ENCODE measurements at places on chromosomes 5 and 9. TPM values are rescaled to one million over a fixed set of nuclear protein-coding genes. Genes with fewer than 3 reads are reported as not detected.

The BAAT gene
- 0.13 TPM for total RNA-seq

The NPR3 gene
- total RNA-seq: 2.7 TPM

The LCN1 gene
- not detected for total RNA-seq

The TAF11L5 gene
- total RNA-seq: not detected

The PCDHGA8 gene
- 0.65 TPM for total RNA-seq

The QRFP gene
- not detected for total RNA-seq

The PCDHGB6 gene
- 5.7 TPM for total RNA-seq

The MOB3B gene
- total RNA-seq: 3.8 TPM

The WWC1 gene
- total RNA-seq: 4.9 TPM

The SLC6A3 gene
- total RNA-seq: not detected

The ASS1 gene
- total RNA-seq: 19.2 TPM

The ANKRD34B gene
- not detected for total RNA-seq

The CA9 gene
- 6.7 TPM for total RNA-seq

The GCNT1 gene
- 20.0 TPM for total RNA-seq

The CAPSL gene
- total RNA-seq: not detected

The PGM5 gene
- total RNA-seq: 0.39 TPM

The SAXO1 gene
- total RNA-seq: not detected

The PCDHA1 gene
- not detected for total RNA-seq

The CFAP90 gene
- total RNA-seq: 0.13 TPM

The ANKDD1B gene
- total RNA-seq: not detected

The PCDHB9 gene
- 0.08 TPM for total RNA-seq

The NXNL2 gene
- not detected for total RNA-seq

The CTNNAL1 gene
- total RNA-seq: 48.1 TPM

The F2RL2 gene
- total RNA-seq: 0.56 TPM

The CREBRF gene
- 2.7 TPM for total RNA-seq

The C1QTNF2 gene
- total RNA-seq: 0.39 TPM

The MCTP1 gene
- total RNA-seq: 4.1 TPM

The PDE4D gene
- 117 TPM for total RNA-seq

The MSANTD3 gene
- total RNA-seq: 58.1 TPM

The C9orf72 gene
- 15.6 TPM for total RNA-seq

The MARCHF6 gene
- total RNA-seq: 29.2 TPM

The DAP gene
- 95.6 TPM for total RNA-seq

The SLC46A2 gene
- not detected for total RNA-seq

The BARX1 gene
- not detected for total RNA-seq

The WNT8A gene
- not detected for total RNA-seq

The GPR150 gene
- total RNA-seq: 1.0 TPM
